ENCODE measurements at places on chromosomes 11 and 22.

- no peak for DNase-seq
Observed at GRCh38 chr11:65917434-65918210, 1.2 kb downstream of the C11orf68 start.

GRCh38 chr11:44515048-44515447, 50.4 kb upstream of the CD82 start:
- DNase-seq = no peak

- peak; percentile 56 for DNase-seq
Observed at GRCh38 chr22:20509344-20510047, 2.1 kb downstream of the MED15 start.

DNA sequence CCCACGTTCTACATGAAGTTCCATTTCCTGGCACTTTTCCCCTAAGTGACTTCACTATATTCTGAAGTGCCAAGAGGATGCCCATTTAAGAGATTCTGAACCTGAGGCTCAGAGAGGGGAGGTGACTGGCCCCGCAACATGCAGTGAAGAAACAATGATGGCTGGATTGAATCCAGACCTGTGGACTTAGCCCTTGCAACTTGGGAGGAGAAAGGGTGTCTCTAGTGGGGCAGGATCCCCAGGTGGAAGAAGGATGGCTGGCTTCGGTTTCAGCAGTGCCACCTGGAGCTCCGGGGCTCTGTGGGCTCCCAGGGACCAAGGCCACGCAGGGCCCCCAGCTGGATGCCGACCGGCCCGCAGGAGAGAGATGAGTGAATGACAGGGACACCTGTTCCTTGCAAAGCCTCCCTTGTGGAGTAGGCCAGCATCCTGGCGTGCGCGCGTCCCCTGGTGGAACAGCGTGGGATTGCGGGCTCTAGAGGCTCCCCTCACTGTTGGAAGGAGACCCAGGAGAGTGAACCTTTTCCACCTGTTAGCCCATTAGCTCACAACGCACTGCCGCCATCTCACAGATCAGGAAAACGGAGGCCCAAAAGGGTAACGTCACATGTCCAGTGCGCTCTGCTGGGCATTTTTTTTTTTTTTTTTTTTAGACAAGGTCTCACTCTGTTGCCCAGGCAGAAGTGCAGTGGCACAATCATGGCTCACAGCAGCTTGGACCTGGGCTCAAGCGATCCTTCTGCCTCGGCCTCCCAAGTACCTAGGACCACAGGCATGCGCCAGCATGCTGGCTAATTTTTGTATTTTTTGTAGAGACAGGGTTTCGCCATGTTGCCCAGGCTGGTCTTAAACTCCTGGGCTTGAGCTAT, 104.7 kb downstream of the KIAA1671 start:
- DNase-seq = peak; percentile 51

DNA sequence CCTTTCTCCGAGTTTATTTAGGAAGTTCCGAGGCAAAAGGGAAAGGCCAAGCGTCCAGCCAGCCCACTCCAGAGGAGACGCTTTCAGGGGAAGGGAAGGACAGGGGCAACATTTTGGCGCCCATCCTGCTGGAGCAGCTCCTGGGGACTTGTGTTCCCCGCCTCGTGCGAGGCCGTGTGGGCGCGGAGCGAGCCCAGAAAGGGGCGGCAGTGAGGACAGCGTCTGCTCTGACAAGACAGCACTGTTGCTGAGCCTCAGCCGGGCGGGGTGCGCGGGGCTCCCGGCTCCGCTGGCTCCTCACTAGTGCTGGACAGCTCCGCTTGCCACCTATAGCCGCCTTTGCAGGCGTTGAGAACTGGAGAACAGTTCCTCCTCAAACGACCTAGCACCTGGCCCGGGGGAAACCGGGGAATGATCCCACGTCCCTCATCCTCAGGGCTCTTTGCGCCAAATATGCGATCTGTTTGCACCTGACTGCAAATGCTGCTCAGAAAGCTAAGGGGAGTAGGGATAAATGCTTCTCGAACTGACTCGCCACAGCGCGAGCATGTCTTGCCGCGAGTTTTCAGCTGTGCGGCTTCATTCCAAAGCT, 722 bp upstream of the GUCY1A2 start:
- peak; percentile 89 for DNase-seq

GRCh38 chr22:27840436-27840835, 38.9 kb upstream of the MN1 start:
- DNase-seq = no peak

Data from mesothelial cell of epicardium (in vitro differentiated cells).